ENCODE measurements at places on chromosomes 3 and 15.

- DNase-seq, result no peak
These were observed 195.6 kb upstream of the AZI2 start for GRCh38 chr3:28544236-28544635.

DNA sequence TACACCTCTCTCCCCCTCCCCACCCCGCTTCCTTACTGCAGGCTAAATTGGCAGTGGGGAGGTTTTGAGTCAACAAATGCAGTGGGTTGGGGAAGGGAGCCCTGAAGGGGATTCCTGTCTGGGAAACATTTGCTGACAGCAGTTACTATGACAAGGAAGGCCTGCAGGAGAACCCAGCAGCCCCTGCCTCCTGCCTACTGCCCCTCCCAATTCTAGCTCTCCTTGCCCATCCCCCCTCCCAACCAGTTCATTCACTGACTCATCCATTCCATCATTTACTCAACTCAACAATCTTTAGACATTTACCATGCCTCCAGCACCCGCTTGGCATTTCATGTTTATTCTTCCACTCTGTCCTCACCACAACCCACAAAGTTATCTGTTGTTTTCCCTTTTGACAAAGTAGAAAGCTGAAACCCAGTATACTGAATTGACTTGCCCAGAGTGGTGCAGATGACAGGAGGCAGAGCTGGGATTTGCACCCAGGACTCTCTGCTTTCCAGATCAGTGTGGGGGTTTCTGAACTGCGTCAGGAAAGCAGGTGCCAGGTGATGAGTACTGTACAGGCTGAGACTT lies 75.0 kb downstream of the MAGEF1 start:
- no peak for DNase-seq

DNA sequence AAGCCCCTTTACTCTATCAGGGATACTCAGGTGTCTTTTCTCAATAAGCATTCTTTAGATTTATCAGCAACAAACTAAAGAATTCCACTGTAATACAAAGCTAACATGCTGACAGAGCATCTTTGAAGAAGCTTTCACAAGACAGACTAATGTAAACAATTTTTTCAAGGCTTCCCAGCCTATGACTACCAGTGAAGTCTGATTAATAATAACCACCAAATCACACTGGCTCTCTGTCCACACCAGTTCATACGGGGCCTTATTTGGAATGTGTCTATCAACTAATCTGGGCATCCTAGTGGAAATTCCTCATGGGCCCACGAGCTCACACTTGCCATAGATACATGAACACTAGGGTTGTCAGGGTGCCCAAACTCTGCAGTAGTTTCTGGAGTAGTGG lies 84.5 kb downstream of the EFL1 start:
- DNase-seq, result no peak

DNA sequence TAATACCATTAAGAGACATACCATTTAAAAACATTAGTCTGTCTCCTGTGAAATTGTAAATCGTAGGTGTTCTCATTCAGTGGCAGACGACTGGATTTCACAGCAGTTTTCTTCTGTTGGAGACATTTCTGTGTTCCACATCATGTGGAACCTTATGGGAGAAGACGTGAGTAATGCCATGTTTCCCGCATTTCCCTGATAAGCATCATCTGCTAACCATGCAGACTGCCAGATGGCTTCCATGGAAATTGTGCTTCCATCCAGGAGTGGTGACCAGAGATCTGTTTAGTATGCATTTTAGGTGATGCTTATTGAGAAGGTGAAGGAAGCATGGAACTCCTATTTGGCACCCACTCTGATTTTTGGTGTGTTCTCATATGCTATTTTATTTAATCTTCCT lies 28.4 kb upstream of the ST3GAL6 start:
- DNase-seq, result no peak

GRCh38 chr3:137970914-137971831 lies 38.8 kb upstream of the CLDN18 start:
- peak; percentile 32 for DNase-seq

GRCh38 chr15:62569460-62570404 lies 404.6 kb upstream of the C2CD4B start:
- DNase-seq, result no peak

DNA sequence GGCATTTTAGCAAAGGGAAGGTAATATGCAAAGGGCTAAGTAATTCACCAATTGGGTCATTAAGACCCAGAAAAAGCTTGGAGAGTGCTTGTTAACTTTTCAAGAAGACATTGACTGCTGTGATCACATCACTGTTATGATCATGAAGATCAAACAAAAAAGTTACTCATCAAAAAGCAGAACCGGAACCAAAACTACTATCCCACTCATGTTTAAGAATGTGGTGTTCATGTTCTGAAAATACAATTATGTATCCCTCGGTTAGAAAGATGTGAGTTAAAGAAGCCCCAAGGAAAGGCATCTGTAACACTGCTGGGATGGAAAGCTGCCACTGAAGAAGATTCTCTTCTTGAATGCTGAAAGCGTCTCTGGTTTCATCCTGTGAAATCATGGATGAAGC lies 32.6 kb downstream of the BBX start:
- DNase-seq, result no peak

DNA sequence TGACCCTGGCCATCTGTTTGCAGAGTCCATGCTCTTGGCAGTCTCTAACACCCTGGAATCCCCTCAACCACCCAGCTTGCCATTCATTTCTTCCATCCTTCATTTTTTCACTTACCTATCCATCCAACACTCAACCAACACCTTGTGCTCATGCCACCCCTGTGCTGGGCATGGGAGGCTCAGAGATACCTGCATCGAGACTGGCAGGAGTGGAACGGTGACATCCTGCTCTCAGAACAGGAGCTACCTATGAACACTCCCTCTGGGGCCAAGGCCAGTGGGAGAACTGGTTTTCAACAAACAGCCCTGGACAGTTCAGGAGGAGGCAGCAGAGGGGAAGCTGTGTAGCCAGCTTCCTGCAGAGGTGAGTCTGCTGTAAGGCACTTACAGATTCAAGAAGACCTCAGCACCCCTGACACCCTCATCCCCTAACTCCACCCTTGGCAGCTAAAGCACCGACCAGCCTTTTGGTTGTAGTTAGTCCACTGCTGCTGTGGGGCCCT lies 19.5 kb upstream of the ATP2B2 start:
- no peak for DNase-seq

DNA sequence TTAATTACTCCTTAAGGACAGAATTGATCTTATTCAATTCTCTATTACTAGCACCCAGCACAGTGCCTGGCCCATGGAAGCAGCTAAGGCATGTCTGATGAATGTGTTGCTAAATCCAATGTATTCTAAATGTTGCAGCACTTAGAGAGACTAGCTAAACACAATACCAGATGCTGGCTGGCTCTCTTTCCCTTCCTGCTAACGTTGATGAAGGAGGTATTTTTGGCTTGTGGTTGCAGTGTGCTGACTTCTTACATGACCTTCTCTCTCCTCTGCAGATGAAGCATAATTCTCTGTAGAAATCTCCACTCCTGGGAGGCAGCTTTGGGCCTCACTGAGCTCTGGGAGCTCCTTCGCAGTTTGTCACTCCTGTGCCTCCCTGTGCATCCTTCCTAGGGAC lies 183.6 kb downstream of the PEX5L start:
- DNase-seq, result no peak

DNA sequence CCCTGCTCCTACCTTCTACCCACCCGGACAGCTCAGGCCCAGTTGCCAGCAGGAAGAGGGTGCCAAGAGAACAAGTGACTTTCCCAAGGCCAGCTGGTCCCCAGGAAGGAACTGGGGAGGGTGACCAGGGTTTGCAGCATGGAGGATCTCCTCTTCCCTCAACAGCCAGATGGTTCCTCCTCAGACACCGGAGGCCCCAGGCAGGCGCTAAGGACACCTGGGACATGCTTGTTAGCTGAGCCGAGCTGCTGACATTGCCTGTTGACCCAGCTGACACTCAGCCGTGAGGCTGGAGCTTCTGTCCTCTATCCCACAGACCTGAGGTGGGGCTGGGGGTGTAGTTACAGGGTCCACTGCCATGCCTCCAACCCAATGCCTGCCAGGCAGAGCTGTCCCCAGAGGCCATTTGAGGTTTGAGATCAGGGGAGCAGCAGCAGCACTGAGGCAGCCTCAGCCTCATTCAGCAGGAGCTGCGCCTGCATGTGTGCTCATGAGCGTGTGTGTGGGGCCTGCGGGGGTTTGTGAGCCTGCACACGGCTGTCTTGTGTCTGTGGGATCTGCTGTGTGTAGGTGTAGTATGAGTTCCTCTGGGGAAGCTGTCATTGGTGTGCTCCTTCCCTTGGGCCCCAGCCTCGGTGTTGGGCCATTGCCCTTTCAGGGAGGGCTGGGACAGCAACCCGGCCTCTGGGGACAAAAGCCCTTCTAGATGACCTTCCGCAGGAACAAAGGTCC lies 7.1 kb downstream of the CPLX3 start:
- no peak for DNase-seq

- DNase-seq, result no peak
These were observed 842 bp upstream of the U2SURP start for GRCh38 chr3:143000528-143000927.

DNA sequence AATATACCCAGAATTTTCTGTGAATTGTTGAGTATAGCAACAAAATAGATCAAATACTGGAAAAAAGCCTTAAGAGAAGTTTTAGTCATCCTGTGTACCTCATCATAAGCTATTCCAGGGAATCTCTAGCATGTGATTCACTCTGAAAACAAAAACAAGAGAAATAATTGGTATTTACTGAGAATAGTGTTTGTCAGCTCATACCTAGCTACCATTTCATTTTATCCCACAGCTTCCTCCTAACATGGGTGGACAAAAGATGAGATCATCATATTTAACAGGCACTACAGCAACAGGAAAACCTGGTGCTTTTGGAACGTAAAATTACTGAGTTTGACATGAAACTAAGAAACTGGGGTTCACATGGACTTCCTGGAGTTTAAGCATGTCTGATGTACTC lies 753.5 kb upstream of the NECTIN3 start:
- DNase-seq, result no peak

- no peak for DNase-seq
These were observed 51.1 kb downstream of the SOX14 start for GRCh38 chr3:137815251-137815650.

GRCh38 chr3:150531775-150532174 lies 14.5 kb downstream of the SERP1 start:
- DNase-seq, result no peak

DNA sequence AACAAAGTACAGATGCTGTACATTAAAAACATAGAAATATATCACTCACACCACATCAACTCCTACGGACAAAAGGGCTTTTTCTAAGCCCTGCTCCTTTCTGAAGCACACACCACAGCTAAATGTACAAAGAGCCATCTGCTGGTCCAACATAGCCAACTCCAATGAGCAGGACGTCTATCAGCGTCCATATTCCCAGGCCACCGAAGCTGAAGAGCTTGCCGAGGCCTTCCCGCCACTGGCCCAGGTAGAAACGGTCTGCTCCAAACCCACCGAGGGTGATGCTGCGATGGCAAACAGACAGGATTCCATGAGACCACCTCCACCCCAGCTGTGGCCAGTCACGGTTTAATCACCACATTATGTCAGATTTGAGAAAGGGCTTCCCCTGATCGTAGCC lies 9.8 kb downstream of the TM2D3 start:
- DNase-seq, result no peak

All from GM12891 (cell line).